ENCODE measurements at places on chromosomes 3 and 15.
A peak's percentile ranks its signal among the peaks of the same experiment; 100 is the strongest.

DNA sequence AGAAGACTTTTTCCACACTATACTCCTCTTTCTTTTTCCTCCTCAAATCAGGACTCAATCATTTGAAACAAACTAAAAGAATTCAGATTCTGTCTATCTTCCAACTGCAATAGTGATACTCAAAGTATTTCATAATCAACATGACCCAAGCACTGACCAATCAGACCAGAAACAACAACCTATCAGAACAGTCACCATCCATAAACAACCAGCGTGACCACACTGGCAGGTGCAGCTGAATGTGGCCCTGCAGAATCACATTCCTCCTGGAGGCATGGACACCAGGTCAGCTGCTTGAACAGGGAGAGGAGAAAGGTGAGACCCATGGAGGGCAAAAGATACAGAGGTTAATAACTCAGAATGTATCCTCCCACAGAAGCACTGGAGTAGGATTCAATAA, 13.3 kb downstream of the HRG start:
- DNase-seq: no peak

DNA sequence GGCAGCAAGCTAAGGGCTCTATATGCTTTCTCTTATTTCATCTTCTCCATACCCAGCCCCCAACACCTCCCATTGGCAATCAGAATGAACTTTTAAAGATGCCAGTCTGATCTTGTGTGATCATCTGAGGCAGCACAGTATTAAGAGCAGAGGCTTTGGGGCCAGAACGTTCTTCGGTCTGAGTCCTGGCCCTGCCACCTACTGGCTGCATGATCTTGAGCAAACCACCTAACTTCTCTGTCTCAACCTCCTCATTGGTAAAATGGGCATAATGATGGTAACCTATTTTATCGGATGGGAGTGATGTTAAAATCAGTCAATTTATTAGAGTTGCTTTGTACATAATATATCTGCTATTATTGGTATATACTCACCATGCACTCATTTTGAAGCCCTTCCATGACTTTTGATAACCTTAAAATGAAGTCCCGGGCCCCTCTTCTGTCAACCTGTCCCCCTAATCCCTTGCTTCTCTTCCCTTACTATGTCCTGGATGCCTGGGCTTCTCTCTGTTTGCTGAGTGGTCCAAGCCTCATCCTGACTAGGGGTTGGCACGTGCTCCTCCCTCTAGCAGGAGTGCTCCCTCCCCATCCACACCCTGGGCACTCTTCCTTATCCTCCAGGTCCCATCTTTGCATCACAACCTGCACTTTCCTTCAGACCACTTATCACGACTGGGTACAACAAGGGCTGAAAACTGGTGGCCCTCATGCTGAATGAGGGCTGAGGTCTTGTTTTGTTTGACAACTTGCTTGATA, 6.3 kb downstream of the EFCAB12 start:
- no peak for DNase-seq

DNA sequence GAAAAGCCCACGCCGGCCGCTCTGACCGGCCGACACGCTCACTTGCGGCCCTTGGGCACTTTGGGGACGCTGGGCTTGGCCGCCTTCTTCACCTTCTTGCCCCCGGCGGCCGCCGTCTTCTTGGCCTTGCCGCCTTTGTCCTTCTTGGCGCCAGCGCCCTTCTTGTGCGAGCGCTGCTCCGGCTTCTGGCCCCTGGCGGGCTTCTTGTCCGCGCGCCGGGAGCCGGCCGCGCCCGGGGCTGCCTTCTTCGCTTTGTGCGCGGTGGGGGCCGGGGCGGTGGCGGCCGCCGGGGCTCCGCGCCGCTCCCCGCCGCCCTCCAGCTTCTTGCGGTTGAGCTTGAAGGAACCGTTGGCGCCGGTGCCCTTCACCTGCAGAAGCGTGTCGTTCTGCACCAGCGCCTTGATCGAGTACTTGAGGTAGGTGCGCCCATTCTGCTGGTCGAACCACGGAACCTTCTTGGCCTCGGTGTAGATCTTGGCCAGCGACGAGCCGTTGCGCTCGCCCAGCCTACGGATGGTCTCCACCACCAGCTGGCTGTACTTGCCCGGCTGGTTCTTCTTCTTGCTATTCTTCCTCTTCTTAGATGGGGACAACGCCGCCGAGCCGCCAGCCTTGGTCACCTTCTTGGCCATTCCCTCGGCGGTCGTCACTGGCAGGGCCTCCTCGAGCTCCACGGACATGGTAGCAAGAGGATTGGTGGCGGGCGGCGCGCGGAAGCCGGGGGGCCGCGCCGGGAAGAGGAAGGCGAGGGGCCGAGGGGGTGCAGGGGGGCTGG, 36.7 kb downstream of the HMCES start:
- DNase-seq: peak; percentile 53

- DNase-seq: no peak
These were observed 4.6 kb upstream of the KCTD6 start for GRCh38 chr3:58487140-58487886.

DNA sequence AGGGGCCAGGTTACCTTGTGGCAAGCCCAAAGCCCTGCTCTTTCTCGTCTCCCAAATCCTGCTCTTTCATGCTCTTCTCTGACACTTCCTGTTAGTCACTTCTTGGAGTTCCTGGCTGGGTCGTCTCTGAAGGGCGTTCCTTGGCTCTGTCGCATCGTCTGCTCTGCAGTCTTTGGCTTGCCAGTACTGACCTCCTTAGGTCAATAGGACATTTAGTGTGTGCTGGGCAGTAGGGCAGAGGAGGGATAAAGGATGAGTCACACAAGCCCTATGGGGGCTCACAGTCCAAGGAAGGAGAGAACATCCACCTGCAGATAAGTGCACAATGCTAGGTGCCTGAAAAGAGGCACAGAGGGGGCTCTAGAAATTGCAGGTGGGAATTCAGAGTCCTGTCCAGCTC, 87.5 kb downstream of the FAM43A start:
- DNase-seq: no peak

- no peak for DNase-seq
These were observed 42.7 kb downstream of the PPP2R3A start for GRCh38 chr3:136008221-136008620.

DNA sequence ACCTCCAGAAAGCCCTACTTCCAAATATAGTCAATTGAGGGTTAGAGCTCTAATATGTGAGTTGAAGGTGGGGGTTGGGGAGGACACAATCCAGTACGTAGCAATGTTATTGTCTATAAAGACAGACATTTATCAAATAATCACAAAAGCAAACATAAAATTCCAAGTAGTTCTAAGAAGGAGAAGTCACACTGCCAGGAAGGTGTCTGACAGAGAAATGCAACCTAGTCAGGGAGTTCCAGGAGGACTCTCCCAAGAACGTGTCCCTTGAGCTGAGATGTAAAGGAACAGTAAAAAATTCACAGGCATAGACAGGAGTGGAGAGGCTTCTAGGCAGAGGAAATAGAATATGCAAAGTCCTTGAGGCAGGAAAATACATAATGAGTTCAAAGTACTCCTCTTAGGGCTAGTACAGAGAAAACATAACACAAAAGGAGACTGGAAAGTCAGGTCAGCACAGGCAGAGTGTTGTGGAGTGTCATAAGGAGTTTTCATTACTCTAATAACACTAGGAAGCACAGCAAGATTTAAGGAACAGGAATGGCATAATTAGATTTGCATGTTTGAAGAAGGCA, 277.6 kb upstream of the STT3B start:
- no peak for DNase-seq

- peak; percentile 24 for DNase-seq
These were observed 106.0 kb downstream of the MEX3B start for GRCh38 chr15:81939604-81940440.

GRCh38 chr3:58657571-58658141, 8.9 kb downstream of the FAM3D start:
- DNase-seq: no peak

DNA sequence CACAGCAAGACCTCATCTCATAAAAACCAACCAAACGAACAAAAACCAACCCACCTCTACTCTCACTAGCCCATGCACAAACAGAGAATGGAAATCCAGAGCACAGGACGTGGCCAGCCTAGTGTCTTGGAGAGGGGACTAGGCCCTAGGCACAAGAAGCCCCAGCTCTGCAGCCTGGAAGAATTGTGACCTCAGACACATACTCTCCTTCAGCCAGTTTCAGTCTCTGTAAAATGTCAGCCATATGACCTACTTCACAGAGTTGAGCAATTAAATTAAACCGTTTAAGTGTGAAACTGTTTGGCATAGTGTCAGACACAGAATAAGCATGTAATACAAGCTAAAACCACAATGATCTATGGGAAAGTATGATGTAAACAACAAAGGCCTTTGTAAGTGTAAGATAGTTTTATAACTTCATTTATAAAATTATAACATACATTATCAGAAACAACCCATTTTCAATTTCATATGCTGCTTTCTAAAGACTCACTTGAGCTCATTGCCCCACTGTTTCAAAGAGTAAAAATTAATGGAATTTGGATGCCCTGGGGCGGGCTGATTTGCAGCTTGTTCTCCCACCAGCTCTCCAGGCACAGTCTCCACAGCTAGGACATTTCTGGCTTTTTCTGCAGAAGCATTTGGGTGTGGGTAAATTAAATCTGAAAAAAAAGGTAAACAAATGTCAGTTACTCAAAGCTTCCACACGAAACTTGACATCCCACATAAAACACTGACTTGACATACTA, 32.9 kb downstream of the TBC1D2B start:
- peak; percentile 91 for DNase-seq

- no peak for DNase-seq
These were observed 247.2 kb downstream of the SHQ1 start for GRCh38 chr3:72601060-72601459.

- DNase-seq: no peak
These were observed 222.7 kb upstream of the DNAJC19 start for GRCh38 chr3:181212271-181212670.

- no peak for DNase-seq
These were observed 290.6 kb downstream of the ROBO1 start for GRCh38 chr3:79477242-79477641.

- peak; percentile 55 for DNase-seq
These were observed 88.4 kb downstream of the RAP2B start for GRCh38 chr3:153250446-153250845.

DNA sequence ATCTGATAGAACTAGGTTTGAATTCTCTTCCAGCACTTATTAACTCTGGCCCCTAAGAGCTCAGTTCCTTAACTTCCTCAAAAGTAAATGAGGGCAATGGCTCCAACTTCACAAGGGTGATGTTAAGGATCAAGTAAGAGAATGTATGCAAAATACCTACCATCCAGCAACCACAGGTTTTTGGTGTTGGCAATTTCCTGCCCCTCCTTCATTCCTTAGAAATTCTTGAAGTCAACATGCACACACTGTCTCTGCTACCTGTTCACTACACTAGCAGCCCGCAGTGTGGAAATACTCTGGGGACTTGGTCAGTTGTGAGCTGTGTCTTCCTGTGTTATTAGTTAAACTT, 5.0 kb downstream of the ZBED2 start:
- no peak for DNase-seq

- no peak for DNase-seq
These were observed at the start of gene TMEM212 for GRCh38 chr3:171842864-171843518. TSS of gene TMEM212 (plus strand) at chr3:171843349. CDS start at chr3:171843384, 35 bp downstream.

DNA sequence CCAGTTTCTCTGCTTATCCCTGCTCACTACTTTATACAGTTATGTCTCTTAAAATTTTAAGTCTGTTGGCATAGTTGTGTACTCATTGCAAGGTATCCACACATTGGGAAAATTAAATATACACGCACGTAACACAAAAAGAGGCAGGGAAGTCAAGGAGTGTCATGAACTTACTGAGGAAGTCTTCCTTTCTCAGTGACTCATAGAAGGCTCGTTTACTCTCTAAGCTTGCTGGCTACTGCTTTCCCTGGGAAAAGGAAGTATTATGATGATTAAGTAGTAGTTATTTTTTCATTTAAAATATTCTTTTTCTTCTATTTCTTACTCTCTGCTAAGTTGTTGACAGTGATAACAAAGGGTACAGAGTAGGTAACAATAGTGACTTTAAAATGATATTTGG, 287.3 kb downstream of the UBE2E2 start:
- no peak for DNase-seq

GRCh38 chr15:80418892-80419537, 14.8 kb downstream of the ARNT2 start:
- DNase-seq: peak; percentile 39

Measured in AML-193 (cell line).